ENCODE measurements at places on chromosomes 3 and 15.

GRCh38 chr3:48208076-48208475 lies 15.2 kb upstream of the CAMP start:
- no peak for DNase-seq

- no peak for DNase-seq
These were observed 392.6 kb upstream of the NAALADL2 start for GRCh38 chr3:174466471-174467054.

GRCh38 chr15:41692049-41692448 lies 31.8 kb downstream of the MGA start:
- no peak for DNase-seq

DNA sequence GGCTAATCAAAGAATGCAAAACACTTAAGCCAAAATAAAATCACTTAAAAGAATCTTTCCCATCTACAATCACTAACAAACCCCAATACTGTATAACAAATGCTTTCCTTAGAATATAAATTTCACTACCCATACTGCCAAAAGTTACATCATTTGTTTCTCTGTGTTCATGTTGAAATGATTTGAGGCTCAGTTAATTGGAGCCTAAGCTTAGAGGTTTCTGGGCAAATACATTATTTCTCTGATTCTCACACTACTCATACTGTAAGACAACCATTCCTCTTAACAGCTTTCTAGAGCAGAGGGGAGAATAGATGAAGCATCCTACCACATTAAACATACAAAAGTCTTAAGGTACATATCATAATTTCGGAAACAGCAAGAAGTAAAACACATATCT lies 2.1 kb downstream of the RIOX2 start:
- no peak for DNase-seq

GRCh38 chr3:119588112-119588511 lies 8.8 kb downstream of the ADPRH start:
- DNase-seq: no peak

DNA sequence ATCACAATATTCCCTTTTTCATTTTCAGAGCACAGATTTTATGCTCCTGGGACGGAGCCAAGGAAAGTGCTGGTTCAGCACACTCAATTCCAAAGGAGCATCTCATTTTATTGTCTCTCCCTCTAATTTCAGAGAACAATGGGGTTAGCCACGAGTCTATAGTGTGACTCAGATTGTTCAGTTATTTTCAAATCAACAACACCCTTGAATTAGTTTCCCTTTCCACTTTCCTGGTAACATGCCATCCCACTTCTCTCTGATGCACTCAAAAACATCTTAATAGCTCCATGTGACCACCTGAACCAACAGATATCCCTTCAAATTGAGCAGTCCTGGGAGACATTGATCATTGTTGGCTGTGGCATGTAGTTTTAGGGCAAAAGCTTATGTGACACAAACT lies 389.7 kb upstream of the MDFIC2 start:
- no peak for DNase-seq

DNA sequence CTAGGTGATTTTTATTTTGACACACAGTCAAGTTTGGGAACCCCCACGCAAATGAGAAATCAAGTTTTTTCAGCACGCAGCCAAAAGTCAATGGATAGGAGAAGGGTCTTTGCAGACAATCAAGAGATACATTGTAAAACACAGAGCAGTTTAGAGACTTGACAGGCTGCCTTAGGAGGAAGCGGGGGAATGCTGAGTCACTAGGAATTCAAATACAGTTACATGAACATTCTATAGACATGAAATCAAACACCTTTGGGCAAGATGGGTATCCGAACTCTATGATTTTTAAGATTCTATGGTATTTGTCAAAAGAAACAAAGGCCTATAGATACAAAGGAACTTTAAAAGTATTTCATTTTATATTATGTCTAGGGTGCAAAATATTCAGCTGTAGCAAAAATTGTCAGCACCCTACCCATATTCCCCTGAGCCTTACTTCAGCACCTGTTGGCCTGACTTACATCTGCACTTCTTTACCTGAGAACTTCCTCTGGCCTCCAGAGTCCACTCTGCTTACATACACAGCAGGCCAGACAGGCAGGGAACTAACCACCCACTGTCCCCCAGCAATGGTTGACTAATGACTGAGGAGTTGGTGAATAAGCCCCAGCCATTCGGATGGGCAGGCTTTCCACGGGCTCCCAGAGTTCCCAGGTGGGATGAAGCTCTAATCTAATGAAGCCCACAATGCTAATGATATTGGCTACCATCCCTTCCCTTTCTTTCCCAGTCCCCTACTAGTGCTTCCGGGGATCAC lies 289.3 kb upstream of the RORA start:
- DNase-seq: no peak

DNA sequence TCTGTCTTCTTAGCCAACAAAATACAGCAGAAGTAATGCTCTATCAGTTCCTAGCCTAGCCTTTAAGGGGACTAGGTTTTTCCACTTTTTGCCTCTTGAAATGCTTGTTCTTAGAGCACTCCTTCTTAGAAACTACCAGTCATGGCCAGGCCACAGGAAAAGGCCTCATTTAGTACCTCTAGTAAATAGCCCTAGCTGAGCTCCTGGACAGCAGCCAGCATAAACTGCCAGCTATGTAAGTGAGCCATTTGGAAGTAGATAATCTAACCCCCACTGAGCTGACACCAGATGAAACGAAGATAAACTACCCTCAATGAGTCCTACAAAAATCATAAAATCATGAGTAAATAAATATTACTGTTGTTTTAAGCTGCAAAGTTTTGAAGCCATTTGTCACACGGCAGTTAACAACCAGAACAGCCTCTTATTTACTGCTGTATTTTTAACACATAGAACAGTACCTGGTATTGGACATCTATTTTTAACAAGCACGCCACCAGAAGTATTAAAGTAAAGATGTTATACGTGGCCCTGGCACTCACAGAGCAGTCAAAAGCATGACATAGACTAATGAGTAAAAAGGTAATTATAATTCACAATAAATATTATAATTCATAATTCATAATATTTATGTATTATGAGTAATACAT lies 12.0 kb downstream of the TBC1D5 start:
- no peak for DNase-seq

- no peak for DNase-seq
These were observed 159.9 kb downstream of the MAGI1 start for GRCh38 chr3:65878831-65879230.

- peak; percentile 16 for DNase-seq
These were observed 24.6 kb downstream of the EBLN2 start for GRCh38 chr3:73086071-73086494.

DNA sequence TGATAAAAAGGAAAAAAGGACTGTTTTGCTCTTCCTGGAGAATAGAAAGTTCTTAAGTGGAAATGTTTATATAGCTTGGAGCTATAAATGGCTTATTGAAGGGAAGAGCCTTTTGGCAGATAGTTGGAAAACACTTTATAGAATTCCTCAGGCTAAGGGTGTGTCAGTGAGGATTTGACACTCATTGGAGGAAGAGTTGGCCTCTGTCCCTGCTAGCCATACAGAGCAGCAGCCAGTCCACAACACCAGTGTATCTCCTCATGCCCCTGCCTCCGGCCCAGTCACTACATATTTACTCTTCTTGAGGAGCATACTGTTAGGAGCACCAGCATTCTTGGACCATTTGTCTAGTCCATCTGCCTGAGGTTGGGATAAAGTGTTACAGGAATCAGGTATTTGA lies 36.2 kb downstream of the KLHL18 start:
- DNase-seq: no peak

DNA sequence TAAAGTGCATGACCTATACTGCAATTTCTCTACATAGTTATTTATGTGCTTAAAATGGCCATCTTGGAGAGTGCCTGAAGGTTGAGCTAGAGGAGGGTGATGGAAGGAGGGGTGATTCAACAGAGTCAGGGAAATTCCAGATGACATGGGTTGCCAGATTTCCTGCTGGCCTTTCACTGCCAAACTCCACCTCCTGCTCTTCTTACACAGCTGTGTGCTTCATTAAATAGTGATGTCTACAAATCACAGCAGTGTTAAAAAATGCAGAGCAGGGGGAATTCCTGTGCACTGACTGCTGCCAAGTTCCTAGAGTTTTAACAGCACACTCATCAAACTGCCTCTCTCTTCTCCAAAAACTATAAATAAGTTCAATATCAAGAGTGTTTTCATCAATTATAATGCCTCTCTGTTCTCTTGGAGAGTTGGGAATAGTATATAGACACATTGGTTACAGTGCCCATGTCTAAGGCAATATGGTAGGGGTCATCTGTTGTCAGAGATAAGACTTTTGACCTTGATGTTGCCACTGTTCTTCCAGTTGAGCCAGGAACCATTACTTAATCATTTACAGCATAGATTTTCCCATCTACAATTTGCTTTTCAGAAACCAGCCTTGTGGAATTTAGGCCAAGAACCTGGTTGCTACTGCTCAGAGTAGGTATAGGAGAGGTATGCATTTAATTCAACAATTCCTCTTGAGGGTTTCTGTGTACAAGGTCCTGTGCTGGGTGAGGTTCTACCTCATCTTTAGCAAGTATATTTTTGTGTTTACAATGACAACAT lies 79.6 kb downstream of the TP63 start:
- DNase-seq: no peak

GRCh38 chr3:168820810-168821415 lies 725.2 kb upstream of the GOLIM4 start:
- no peak for DNase-seq

DNA sequence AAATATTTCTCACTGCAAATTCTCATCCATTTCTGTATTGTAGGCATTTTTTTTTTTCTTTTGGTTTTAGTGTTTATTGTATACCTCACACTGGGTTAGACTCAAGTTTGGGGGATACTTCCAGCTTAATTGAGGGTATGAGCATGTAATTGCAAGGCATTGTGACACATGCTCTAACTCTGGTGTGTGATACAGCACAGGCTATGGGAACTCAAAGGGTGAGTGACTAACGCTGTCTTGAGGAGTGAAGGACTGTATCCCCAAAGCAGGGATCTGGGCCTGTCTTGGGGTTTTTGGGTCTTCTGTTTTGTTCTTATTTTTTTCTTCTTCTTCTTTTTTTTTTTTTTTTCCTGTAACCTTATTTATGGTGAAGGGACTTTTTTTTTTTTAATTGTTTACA lies 26.9 kb downstream of the MAP2K1 start:
- no peak for DNase-seq

GRCh38 chr3:40192628-40193027 lies 116.9 kb upstream of the EIF1B start:
- DNase-seq: no peak

- DNase-seq: no peak
These were observed 450.1 kb upstream of the TBL1XR1 start for GRCh38 chr3:177647341-177647740.

- no peak for DNase-seq
These were observed 31.2 kb downstream of the RFTN1 start for GRCh38 chr3:16482194-16482769.

DNA sequence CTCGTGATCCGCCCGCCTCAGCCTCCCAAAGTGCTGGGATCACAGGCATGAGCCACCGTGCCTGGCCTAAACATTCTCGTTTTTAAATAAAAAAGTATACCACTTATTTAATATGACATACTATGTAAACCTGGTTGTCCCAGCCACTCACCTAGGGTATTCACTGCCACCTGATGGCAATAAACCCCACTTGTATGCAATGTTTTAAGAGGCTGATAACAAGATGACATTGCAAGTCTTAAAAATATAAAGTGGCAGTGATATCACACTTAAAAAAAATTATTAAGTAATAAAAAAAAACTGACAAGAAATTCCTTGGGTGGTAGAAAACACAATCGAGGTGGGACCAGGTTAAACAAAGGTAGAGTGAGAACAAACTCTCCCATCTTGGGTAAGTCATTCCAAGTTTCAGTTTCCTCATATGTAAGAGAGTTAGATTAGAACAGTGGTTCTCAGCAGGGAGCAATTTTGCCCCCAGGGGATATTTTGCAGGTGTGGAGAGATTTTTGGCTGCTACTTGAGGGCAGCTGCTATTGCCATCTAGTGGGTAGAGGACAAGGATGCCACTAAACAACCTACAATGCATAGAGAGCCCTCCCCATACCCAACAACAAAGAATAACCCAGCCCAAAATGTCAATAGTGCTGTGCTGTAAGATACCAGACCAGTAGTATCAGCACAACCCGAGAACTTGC lies 14.5 kb downstream of the ARF4 start:
- DNase-seq: no peak

- no peak for DNase-seq
These were observed 75.6 kb downstream of the APBA2 start for GRCh38 chr15:28961391-28961790.

GRCh38 chr15:84736375-84736774 lies 12.0 kb upstream of the ZNF592 start:
- no peak for DNase-seq

- no peak for DNase-seq
These were observed 20.9 kb upstream of the IL1RAP start for GRCh38 chr3:190492966-190493365.

DNA sequence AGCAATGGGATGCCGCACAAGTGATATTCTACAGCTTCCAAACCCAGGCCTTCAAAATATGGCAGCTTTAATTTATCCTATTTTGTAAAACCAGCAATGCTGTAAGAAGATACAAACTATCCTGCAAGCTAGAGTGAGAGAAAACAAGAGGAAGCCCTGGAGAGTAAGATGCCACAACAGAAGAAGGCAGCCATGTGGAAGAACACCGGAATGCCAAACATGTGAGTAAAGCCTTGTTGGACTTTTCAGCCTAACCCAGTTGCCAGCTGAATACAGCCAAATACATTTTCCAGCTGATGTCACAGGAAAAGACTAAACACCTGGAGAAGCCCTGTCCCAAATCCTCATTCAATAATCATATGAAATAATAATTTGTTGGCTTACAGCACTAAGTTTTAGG lies 1115.1 kb upstream of the CADM2 start:
- DNase-seq: no peak

GRCh38 chr3:9507586-9508578 lies 45.7 kb downstream of the LHFPL4 start:
- DNase-seq: no peak

- DNase-seq: no peak
These were observed 39.5 kb upstream of the NSMCE3 start for GRCh38 chr15:29309139-29309538.

GRCh38 chr3:42753757-42754156 lies 19.3 kb downstream of the CCDC13 start:
- DNase-seq: no peak

GRCh38 chr3:188452158-188452772 lies 298.3 kb downstream of the LPP start:
- no peak for DNase-seq

DNA sequence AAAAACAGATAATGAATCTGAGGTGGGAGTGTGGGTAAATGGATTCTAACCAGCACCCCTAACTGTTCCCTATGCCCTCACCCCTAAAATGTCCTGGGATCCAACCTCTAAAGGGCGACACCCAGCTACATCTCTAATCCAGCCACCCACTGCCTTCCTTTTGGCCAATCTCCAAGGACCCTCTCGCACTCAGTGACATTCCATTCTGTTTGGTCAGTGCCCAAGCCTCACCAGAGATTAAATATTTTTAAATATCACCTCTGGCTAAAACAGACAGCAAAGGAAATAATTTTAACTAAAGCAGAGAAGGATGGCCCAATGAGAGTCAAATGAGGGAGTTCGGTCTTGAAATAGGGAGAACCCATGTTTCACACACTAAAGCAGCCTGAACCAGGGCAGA lies 19.9 kb upstream of the SCN10A start:
- no peak for DNase-seq

- no peak for DNase-seq
These were observed 16.7 kb downstream of the MEGF11 start for GRCh38 chr15:66236806-66237375.

GRCh38 chr15:50241684-50242450 lies 23.7 kb downstream of the HDC start:
- DNase-seq: no peak

All from stimulated activated CD8-positive, alpha-beta memory T cell treated with anti-CD3 and anti-CD28 coated beads, Interleukin-4, amount 100 ng/mL, for 1 hour (primary cell).